Stimulated activated naive B cell treated with anti-CD40 and anti-IgM and Interleukin-4, amounts not matched to agents 10 μg/mL and 1 μg/mL and 100 μg/mL, for 72 hours (primary cell): ENCODE measurements at places on chromosomes 3 and 15.

DNA sequence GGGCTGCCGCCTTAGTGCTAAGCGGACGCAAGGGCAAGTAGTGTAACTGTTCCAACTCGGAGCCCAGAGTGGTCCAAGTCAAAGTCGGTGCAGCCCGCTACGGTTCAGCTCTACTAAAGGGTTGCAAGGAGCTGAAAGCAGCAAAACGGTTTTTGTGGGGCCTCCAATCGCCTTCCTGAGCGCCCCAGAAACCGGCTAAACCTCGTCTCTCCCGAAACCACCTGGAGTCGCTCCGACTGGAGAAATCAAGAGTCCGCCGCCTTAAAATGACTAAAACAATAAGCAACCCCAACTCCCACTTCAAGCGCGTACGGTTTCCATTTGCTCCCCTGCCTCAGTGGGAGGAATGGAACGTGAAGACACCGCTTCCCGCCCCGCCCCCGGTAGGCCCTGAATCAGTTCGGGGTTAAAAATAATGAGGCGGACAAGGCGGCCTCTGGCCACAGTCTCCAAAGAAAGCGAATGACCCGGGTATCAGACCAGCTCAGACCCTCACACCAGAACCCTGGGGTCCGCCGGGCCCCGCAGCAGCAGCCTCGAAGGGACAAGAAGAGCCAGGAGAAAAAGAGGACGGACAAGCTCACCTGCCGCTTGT, 401 bp downstream of the SEC11A start:
- H3K36me3 ChIP-seq, result peaks cover 9% of the 10 kb centered on the region
- no peaks in the 10 kb centered on the region for H3K27me3 ChIP-seq
- H3K4me3 ChIP-seq, result peak overlapping the region; percentile 97
- peak overlapping the region; percentile 93 for H3K27ac ChIP-seq
- peak; percentile 9 for DNase-seq

DNA sequence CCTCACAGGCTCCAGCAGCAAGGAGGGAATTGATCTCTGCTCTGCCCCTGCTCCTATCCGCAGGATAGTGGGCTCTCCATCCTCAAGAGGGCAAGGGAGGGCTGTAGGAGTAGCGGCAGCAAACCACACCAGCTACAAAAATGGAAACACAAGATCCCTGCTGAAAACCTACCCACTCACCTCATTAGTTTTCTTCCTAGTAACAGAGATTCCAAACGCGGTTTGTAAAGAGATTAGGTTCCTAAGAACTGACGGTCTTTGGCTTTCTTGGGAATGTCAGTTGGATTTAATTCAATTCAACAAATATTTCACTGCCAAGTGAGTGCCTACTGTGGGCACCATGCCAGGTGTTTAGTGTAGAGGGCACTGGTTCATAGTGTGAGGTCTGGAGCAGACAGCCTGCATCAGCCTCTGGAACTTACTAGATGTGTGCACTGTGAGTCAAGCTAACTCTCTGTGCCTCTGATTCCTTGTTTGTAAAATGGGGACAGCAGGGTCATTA, 84.7 kb downstream of the MRPL46 start:
- DNase-seq, result no peak
- no peak overlapping the region for H3K4me3 ChIP-seq
- peaks cover 21% of the 10 kb centered on the region for H3K27me3 ChIP-seq
- H3K36me3 ChIP-seq, result no peaks in the 10 kb centered on the region
- H3K27ac ChIP-seq, result no peak overlapping the region

DNA sequence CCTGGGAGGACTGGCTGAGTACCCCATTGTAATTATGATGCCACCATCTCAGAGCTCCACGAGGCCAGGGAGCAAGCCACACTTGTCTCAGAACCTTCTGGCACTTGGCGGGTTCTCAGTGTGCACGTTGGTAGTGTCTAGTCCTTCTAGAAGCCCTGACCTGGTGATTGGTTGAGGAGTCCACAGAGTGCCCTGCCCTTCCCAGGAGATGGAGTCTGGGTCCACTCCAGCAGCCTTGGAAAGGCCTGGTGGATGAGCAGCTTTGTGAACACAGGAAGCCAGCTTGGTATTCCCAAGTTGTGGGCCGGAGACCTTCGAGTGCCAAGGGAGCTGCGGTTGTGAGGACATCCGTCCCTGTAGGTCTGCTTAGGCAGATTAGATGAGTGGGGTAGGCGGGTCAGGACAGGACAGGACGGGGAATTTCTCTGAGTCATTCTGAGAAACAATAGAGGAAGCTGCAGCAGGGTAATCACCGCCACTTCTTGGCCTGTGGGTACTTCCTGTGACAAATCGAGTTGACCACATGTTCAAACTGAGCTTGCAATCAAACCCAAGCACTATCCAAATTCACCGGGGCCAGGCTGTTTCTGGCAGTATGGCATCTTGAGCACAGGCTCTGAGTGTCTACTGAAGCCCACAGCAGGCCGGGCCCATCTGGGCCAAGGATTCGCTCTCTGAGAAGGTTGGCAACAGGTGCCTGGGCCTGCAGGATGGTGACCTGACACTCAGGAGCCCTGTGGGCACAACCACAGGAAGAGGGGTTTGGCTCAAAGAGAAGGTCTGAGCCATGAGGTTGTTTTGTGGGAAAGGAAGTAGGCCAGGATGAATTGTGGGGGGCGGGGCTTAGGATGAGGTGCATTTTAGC, 71.5 kb upstream of the PLXNA1 start:
- peak overlapping the region; percentile 98 for H3K27ac ChIP-seq
- peaks cover 8% of the 10 kb centered on the region for H3K27me3 ChIP-seq
- peaks cover 48% of the 10 kb centered on the region for H3K4me1 ChIP-seq
- DNase-seq, result peak; percentile 88
- H3K36me3 ChIP-seq, result peaks cover 20% of the 10 kb centered on the region

- no peaks in the 10 kb centered on the region for H3K36me3 ChIP-seq
- no peaks in the 10 kb centered on the region for H3K27me3 ChIP-seq
- DNase-seq, result no peak
- H3K4me1 ChIP-seq, result no peaks in the 10 kb centered on the region
- H3K27ac ChIP-seq, result no peak overlapping the region
These were observed 767.4 kb downstream of the ROBO2 start for GRCh38 chr3:77807312-77807711.

DNA sequence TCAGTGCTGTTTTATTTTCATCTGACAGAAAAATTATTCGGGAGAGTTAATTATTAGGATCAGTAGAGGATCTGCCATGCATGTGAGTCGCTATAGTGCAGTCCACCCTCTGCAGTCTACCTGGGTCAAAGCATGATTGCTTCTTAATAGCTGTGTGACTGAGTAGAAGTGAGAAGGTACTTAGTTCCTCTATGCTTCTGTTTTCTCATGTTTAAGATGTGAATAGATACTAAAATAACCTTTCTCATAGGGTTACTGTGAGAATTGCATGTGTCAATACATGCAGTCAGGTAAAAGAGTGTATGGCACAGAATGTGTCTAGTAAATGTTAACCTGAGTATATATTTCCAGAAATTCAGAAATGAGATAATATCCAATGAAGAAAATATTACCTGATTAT, 435.7 kb downstream of the NAALADL2 start:
- DNase-seq, result no peak
- H3K27me3 ChIP-seq, result no peaks in the 10 kb centered on the region
- H3K36me3 ChIP-seq, result no peaks in the 10 kb centered on the region

GRCh38 chr3:18445401-18446148, 20.4 kb upstream of the SATB1 start:
- H3K27me3 ChIP-seq, result no peaks in the 10 kb centered on the region
- DNase-seq, result peak; percentile 54
- peak overlapping the region; percentile 97 for H3K4me3 ChIP-seq
- H3K36me3 ChIP-seq, result peaks cover 43% of the 10 kb centered on the region

DNA sequence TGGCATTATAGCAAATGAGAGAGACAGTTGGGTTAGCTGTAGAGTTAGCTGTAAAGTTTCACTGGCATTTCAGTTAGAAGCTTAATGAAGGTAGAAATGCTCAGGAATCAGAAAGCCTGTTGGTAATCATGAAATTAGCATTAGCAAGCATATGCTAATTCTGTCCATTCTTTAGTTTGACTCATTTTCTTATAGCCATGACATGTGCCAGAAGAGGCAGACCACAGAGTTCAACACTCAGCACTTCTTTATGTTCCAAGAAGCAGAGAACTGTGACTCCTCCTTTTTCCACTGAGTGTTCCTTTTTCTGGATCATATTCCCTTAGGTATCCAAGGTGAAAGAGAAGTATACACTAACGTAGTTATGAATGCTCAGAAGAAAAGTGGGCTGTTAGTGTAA, 276.2 kb upstream of the SGO1 start:
- no peak overlapping the region for H3K27ac ChIP-seq
- no peak overlapping the region for H3K4me3 ChIP-seq
- H3K4me1 ChIP-seq, result no peaks in the 10 kb centered on the region
- DNase-seq, result no peak
- no peaks in the 10 kb centered on the region for H3K27me3 ChIP-seq

GRCh38 chr15:76245072-76245610, 66.1 kb downstream of the ETFA start:
- no peak overlapping the region for H3K4me3 ChIP-seq
- DNase-seq, result no peak
- peaks cover 16% of the 10 kb centered on the region for H3K36me3 ChIP-seq
- no peak overlapping the region for H3K27ac ChIP-seq

- no peaks in the 10 kb centered on the region for H3K4me1 ChIP-seq
- no peak overlapping the region for H3K27ac ChIP-seq
- no peak overlapping the region for H3K4me3 ChIP-seq
- H3K36me3 ChIP-seq, result no peaks in the 10 kb centered on the region
- H3K27me3 ChIP-seq, result no peaks in the 10 kb centered on the region
- DNase-seq, result no peak
These were observed 84.5 kb downstream of the AQP9 start for GRCh38 chr15:58222679-58223078.

GRCh38 chr15:66408675-66409282, 22.1 kb downstream of the MAP2K1 start:
- peaks cover 29% of the 10 kb centered on the region for H3K36me3 ChIP-seq
- H3K27ac ChIP-seq, result peak overlapping the region; percentile 45
- no peak overlapping the region for H3K4me3 ChIP-seq
- H3K27me3 ChIP-seq, result no peaks in the 10 kb centered on the region
- no peak for DNase-seq
- H3K4me1 ChIP-seq, result peaks cover 79% of the 10 kb centered on the region

DNA sequence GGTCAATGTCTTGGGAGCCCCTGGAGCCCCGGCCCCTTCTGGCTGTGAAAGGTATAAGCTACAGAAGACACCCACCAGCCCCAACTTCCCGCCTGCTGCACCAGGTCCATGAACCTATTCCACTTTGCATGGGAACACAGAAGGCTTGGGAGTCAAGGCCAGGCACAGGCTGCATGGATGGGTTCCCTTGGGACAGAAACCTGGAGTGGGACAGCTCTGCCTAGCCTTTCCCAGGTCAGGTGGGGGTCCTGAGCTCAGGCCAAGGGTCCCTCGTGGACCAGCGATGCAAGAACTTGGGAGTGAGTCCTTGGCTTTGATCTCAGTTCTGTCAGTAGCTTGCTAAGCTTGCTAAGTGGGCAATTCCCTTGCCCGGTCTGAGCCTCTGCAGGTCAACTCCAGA, 25.0 kb downstream of the TKT start:
- no peak overlapping the region for H3K27ac ChIP-seq
- no peaks in the 10 kb centered on the region for H3K27me3 ChIP-seq
- no peak for DNase-seq
- H3K4me3 ChIP-seq, result no peak overlapping the region
- H3K36me3 ChIP-seq, result peaks cover 57% of the 10 kb centered on the region

DNA sequence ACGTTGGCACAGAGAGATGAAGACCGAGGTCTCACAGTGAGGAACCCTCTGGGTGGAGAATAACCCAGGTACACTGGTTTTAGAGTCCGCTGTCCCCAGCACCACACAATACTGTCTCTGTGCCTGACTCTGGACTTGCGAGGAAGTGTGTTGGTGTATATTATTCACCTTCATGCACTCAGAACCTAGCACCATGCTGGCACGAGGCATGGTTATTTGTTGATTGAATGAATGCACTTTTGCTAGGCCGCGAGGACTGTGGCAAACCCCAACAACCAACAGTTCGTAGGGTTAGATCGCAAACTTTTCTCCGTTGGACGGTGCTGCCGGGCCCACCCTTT, 484 bp upstream of the C3orf52 start:
- peaks cover 2% of the 10 kb centered on the region for H3K36me3 ChIP-seq
- DNase-seq, result no peak
- peaks cover 48% of the 10 kb centered on the region for H3K27me3 ChIP-seq
- H3K4me1 ChIP-seq, result peaks cover 10% of the 10 kb centered on the region
- H3K4me3 ChIP-seq, result peak overlapping the region; percentile 88

- no peaks in the 10 kb centered on the region for H3K4me1 ChIP-seq
- DNase-seq, result no peak
- H3K4me3 ChIP-seq, result no peak overlapping the region
- H3K27ac ChIP-seq, result no peak overlapping the region
- H3K27me3 ChIP-seq, result no peaks in the 10 kb centered on the region
These were observed 69.7 kb downstream of the CACNA2D3 start for GRCh38 chr3:54192026-54192425.

- no peaks in the 10 kb centered on the region for H3K36me3 ChIP-seq
- DNase-seq, result no peak
These were observed 156.8 kb upstream of the BCL6 start for GRCh38 chr3:187902041-187902471.

DNA sequence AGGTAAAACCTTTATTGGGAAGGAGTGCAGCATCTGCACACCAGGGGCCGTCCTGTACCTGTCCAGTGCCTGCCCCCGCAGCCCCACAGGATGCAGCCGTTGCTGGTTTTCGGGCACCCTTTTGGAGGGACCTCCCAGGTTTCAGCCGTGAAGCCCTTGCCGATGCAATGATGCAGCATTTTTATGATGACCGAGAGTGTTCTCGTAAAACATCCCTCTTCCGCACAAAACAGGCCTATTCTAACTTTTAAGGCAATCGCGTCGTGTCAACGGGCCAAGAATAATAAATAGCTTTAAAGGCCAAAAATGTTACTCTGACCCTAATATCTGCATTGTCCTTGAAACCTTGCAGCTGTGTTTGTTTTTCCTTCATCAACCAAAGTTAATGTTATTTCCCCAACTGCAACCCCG, 126.1 kb downstream of the LRRK1 start:
- no peaks in the 10 kb centered on the region for H3K27me3 ChIP-seq
- H3K36me3 ChIP-seq, result peaks cover 86% of the 10 kb centered on the region
- H3K27ac ChIP-seq, result no peak overlapping the region
- no peak overlapping the region for H3K4me3 ChIP-seq
- H3K4me1 ChIP-seq, result peaks cover 12% of the 10 kb centered on the region

GRCh38 chr3:122415104-122415744, 638 bp downstream of the WDR5B start:
- peak; percentile 40 for DNase-seq
- peaks cover 50% of the 10 kb centered on the region for H3K36me3 ChIP-seq
- H3K4me3 ChIP-seq, result peak overlapping the region; percentile 97
